Esophagus (tissue), 2 donors: ENCODE measurements at places on chromosomes 11 and 22. TPM values are rescaled to one million over a fixed set of nuclear protein-coding genes. Genes with fewer than 3 reads are reported as not detected.

Gene ACR
- polyA plus RNA-seq = 0.14 TPM

Gene NXPE4
- polyA plus RNA-seq = not detected

Gene FJX1
- 3.1 TPM for polyA plus RNA-seq

Gene RIBC2
- 1.3 TPM for polyA plus RNA-seq

Gene ADAMTS15
- polyA plus RNA-seq = 0.61 TPM

Gene YPEL4
- polyA plus RNA-seq = 0.35 TPM

Gene TALDO1
- 278 TPM for polyA plus RNA-seq

Gene ANGPTL5
- 0.02 TPM for polyA plus RNA-seq

Gene ART1
- polyA plus RNA-seq = not detected

Gene ADM2
- polyA plus RNA-seq = 2.2 TPM

Gene CARD16
- polyA plus RNA-seq = 21.9 TPM

Gene VWCE
- 0.34 TPM for polyA plus RNA-seq

Gene OR51E1
- 0.06 TPM for polyA plus RNA-seq

Gene RAB38
- 17.9 TPM for polyA plus RNA-seq

Gene LGR4
- polyA plus RNA-seq = 10.5 TPM

Gene STARD10
- polyA plus RNA-seq = 65.8 TPM

Gene VPREB1
- not detected for polyA plus RNA-seq

Gene CRYBB1
- 0.14 TPM for polyA plus RNA-seq
